Activated CD4-positive, alpha-beta memory T cell treated with anti-CD3 and anti-CD28 coated beads for 36 hours (primary cell): ENCODE measurements at places on chromosomes 3 and 15.

GRCh38 chr3:11498646-11499045, 145.1 kb downstream of the VGLL4 start:
- DNase-seq: no peak

DNA sequence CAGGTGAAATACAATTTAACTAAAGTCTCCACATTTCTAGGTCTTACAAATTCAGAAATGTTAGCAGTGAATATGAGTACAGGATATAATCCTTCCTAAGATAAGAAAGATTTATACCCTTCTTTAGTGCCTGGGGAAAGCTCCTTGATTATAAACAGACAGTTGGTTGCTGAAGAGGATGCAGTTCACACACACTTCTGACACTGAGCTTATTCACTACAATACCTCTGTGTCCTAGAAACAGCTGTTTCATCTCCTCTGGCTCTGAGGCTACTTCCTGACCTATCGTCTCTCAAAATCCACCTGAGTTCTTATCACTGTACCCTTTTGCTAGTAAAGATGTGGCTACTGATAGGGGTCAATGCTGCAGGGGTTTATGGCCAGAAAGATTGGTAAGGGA, 57.1 kb downstream of the TP63 start:
- no peak for DNase-seq

GRCh38 chr3:156424758-156425157, 130.2 kb downstream of the SSR3 start:
- no peak for DNase-seq

DNA sequence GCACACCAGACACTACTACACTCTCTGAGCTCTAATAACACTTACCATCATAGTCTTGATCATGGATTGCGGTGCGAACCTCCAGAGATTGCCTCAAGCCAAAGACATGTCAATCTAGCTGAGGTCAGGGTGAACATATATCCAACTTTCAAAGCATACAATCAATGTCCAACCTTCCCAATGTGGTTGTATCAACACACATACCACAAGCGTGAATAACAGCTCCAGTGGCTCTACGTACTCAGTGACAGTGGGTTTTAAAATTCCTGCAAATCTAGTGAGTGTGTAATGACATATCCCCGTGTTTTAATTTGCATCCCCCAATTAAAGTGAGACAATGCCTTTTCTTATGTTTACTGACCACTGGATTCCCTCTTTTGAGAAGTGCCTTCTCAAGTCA, 29.6 kb downstream of the SFMBT1 start:
- DNase-seq: no peak

GRCh38 chr15:33451385-33451784, 140.6 kb downstream of the RYR3 start:
- no peak for DNase-seq

DNA sequence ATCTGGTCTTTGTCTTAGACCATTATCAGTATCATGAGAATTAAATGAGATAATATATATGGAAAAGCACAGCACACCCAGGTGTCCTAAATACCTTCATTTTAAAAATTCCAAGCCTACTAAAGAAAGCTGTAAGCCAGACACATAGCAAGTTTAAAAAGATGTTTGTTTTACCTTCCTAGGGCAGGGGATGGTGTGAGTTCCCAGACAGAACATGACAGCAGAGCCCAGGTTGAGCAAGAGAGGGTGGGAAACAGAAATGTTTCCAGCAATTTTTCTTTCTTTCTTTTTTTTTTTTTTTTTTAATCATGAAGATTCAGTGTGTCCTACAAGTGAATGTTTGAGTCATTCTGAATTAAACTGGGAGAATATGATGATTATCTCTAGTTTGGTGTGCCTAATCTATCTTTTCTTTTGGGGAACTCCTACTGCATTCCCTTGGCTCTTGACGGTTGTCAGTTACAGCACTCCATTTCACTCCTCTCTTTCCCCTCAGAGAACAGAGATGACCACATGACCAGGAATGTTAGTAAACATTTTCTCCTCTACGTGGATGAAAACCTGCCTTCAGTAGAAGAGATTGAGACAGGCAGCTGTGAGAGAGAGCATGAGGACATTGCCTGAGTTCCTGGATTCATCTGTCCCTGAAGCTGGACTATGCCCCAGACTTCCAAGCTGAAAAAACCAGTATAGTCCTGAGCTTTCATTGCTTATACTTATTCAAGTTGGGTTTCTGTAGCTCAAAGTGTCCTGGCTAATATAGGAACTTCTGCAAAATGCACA, 54.5 kb upstream of the ARL14 start:
- no peak for DNase-seq

GRCh38 chr3:100614941-100615340, 5.5 kb downstream of the ADGRG7 start:
- no peak for DNase-seq
